ENCODE measurements at places on chromosomes 5 and 9.

DNA sequence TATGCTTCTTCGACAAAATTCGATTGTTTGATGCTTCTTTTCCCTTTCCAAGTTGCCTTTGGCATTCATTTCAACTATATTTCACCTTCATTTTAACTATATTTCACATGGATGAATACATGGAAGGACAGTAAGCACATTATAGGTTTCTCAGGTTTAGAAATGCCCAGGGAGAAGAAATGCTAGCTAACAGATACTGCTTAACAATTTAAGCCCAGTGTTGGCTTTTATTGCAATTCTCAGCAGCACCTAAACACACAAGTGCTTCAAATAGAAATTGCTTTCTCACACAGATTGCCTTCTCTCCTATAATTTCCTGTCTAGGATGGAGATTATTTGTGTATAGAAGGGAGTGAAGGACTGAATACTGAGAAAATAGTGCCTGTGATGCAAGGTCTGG, 30.2 kb upstream of the SMC5 start:
- no peak for DNase-seq

DNA sequence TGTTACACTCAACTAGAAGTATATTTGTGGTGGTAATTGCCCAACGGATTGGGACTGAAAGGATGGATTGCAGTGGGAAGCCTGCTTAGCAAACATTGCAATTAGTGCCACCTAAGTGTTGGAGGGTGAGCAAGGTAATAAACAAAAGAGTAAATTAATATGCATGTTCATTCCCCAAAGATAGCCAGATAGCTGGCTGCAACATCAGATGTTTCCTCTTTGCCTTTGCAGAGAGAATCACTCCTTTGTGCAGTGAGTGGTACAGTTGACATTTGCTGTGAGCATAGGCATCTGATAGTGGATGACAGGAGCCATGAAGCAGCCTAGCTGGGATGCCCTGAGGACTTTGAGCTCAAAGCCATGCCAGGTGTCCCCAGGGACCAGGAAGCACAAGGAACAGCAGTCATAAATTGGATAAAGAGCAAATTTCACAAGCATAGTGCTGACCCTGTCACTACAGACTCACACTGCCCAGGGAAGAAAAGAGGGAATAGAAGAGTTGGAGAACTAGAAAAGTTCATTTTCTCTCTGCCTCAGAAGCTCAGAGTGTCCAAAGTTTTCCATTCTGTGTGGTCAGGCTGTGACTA, 336.1 kb upstream of the SLC30A5 start:
- no peak for DNase-seq

GRCh38 chr9:131120620-131121228, 4.7 kb upstream of the NUP214 start:
- no peak for DNase-seq

DNA sequence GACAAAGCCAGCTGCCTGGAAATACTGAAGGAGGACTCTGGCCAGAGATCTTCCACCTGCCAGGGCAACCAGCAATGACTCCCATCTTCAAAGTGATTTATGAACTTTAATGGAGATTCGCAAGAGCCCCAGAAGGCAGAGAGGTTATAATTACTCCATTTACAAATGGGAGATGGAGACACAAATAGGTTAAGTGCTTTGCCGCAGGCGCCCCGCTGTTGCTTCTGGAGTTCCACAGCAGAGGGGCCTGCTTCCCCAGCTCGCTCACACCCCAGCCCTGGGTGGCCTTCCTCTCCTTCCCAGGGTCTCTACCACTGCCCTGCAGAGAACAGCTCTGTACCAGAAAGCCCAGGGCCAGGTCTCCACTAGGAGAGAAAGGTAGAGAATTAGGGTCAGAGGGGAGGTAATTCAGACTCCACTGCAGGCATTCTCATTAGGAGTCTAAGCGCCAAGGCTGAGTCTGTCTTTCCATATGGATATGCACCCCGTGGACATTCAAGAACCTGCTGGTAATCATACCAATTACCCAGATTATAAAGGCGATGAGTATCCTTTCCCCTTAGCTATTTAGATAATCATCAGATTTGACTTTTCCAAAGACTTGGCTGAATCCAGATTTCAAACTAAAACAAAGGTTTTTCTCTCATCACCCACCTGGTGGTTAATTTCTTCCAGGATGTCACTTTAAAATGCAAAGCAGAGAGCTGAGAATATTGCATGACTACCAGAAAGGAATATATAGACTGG, 157.6 kb upstream of the TUT7 start:
- DNase-seq: no peak

DNA sequence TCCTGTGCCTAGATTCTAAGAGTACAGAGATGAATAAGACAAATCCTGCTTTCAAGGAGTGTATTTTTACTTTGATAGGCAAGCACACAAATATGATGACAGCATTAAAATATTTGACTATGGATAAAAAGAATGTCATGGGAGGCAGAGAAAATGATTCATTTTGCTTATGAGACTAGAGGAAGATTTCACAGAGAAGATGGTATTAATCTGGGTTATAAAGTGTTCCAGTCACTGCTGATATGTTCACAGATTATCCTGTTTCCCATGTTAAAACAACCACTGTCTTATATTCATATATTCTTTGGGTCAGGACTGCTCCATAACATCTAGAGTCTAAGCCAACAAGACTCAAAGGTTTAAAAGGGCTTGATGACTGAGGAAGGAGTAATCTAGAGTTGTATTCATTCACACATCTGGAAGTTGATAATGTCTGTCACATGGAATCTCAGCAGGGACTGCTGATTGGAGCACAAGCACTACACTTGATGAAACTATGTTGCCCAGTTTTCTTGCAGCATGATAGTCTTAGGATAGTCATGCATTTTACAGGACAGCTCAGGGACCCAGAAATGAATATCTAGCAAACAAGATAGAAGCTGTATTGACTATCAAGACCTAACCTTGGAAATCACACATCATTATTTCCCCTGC, 79.3 kb downstream of the STARD4 start:
- DNase-seq: no peak

- no peak for DNase-seq
These were observed 55.8 kb upstream of the CPEB4 start for GRCh38 chr5:173832386-173832785.

GRCh38 chr9:75170898-75171360, 82.6 kb downstream of the OSTF1 start:
- no peak for DNase-seq

GRCh38 chr9:134381671-134382516, 55.6 kb downstream of the RXRA start:
- DNase-seq: no peak

DNA sequence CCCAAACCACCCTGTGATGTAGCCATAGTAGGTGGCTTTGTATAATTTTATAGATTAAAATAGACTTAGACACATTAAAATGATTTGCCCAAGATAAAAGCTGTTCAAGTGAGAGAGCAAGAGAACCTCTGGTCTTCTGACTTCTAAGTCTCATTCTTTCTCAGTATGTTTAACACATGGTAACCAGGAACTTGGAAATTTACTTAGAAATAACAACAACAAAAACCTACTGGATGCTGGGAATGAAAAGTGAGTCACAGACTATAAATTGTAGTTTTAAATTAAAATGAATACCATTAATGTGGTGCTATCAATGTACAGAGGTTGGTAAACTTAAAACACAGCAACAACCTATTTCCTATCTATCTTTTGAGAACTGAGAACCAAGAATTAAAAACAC, 30.4 kb downstream of the HMGCR start:
- no peak for DNase-seq

GRCh38 chr5:157214415-157214814, 33.8 kb downstream of the ITK start:
- no peak for DNase-seq

GRCh38 chr5:107253246-107253645, 417.5 kb downstream of the EFNA5 start:
- no peak for DNase-seq

DNA sequence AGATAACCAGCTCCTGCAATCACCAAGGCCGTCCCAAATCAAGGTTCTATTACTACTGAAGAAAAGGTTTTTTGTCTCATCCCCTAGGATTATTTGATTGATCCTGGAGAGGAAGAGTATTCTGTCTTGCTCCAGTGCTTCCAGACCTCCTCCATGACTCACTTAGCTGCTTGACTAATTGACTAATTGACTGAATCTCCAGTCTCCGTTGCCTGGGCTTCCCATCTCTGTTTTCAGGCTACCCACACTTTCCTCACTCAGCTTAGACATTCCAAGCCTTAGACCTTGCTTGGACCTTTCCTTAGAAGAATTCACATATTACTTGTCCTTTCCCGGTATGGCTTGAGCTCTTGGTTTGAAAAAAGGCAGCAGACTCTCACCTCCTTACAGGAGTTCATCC, 60.6 kb downstream of the FRMD3 start:
- DNase-seq: no peak

DNA sequence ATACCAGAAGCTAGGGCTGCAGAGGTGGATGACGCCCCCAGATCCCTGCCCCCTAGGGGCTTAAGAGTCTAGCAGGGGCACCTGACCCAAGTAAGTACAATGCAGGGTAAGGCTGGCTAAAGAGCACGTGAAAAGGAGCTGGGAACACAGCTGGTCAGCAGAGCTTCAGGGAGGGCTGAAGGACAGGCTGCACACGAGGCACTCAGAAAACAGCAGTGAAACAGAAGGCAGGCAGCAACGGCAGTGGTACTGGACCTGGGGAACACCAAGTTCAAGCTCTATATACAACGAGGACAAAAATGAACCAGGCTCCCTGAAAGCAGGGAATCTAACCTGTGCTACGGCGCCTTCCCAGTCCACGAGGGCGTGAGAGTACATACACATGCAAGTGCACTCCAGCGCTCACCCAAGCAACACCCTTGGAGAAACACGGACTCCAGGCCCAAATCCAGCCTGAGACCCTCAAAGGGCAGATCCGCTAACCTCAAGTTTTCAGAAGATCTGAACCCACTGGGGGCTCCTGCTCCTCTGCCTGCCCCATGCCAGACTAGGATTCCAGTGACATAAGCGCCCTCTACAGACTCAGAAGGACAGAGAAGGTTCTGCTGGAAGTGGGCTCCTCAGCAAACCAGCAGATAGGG, 57.4 kb downstream of the PSMB7 start:
- DNase-seq: no peak

- no peak for DNase-seq
These were observed 45.9 kb upstream of the CEMIP2 start for GRCh38 chr9:71814226-71814625.

DNA sequence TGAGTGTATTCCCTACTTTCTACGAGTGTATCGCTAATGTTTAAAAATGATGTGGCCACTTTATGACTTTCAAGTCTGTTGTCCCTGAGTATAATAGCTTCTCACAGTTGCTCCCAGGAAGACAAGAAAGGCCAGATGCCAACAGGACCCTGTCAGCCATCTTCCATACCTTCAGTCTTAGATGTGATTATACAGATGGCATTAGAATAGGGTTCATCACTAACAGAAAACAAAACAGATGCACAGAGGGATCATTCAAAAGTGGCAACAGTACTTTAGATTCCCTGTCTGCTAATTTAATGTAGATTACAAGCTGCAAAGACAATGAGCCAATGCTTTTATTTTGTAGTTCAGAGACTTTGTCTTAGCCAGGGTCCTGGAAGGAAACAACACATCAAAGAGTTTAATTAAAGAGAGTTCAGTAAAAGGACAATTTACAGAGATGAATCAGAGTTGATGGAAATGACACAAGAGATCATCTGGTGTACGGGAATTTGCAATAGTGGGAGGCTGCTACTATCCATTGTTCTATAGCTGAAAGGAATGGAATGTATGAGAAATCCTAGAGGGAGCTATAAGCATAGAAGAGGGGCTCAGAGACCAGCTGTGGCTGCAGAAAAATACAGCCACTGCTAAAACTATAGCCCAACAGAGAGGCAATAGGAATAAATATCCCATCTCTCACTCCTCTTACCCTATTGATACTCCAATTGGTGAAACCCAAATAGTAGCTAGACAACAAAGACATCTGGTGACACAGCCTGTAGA, 393.7 kb upstream of the SMC2 start:
- DNase-seq: no peak

GRCh38 chr9:136710543-136710942, 1.8 kb upstream of the DIPK1B start:
- no peak for DNase-seq

- DNase-seq: no peak
These were observed 2.8 kb upstream of the GPR150 start for GRCh38 chr5:95617057-95617456.

DNA sequence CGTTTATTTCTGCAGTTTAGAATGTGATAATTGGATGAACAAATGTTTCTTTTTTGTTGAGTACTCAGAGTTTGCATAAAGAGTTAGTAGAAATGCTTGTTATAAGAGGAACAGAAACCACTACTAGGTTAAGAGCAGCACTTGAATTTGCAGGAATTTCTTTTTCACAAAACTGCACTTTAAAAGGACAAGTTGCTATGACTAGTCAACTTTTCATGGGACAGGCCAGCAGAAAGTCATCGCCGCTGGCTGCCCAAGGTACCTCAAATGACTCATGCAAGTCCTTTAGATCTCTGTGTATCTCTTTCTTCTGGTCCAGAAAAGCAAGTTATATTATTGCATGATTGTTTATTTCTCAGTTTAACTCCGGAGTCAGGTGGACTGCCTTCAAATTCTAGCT, 97.3 kb upstream of the HMHB1 start:
- DNase-seq: no peak

DNA sequence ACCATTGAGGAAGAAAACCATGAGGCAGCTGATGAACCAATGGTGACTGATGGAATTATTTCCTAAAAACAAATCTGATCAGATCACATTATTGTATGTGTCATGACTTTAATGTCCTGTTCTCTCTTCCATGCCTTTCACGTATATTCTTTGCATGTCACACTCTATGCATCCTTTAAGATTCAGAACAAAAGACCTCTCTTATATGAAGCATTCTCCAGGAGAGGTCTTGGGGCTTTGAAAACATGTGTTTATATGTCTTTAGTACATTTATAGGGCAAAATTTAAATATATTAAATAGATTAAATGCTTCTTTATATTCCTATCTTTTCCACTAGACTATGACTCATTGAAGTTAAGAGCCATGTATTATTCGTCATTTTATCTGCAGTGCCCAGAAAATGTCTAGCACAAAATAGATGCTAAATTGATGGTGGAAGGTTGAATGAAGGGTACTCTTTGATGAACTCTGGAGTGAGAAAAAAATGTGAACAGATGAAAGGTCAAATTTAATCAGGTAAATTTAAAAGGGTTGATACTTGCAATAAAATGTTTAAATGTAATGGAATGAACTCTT, 196.3 kb downstream of the PSAT1 start:
- DNase-seq: no peak

DNA sequence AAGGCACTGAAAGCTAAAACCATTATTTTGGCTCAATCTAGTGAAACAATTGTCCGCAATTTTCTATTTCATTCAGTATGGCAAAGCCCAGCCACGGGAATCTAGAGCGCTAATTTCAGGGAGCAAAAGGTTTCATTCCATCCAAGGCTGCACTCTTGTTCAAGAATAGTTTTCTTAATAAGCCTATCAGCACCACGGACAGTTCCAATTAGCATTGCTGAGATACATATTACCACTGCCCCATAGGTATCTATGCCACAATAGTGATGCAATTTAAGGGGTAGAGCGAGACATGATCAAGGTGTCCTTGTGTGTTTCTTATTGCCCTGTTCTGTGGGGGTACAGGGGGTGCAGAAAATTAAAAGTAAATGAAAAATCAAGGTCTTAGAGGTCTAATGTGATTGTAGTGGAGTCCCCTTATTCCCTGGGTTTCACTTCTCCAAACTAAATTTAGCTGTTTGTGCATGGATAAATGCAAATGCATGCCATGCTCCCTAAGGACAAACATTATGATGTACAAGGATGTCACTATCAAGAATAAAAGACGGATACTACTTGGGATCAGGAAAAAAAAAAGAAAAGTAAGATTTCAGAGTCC, 45.5 kb downstream of the SPOCK1 start:
- no peak for DNase-seq
